Activated CD4-positive, alpha-beta T cell treated with anti-CD3 and anti-CD28 coated beads for 24 hours (primary cell): ENCODE measurements at places on chromosomes 16 and 17.
A peak's percentile ranks its signal among the peaks of the same experiment; 100 is the strongest.

- DNase-seq, result no peak
Measured at GRCh38 chr17:42809250-42809649, 10.6 kb downstream of the CNTD1 start.

DNA sequence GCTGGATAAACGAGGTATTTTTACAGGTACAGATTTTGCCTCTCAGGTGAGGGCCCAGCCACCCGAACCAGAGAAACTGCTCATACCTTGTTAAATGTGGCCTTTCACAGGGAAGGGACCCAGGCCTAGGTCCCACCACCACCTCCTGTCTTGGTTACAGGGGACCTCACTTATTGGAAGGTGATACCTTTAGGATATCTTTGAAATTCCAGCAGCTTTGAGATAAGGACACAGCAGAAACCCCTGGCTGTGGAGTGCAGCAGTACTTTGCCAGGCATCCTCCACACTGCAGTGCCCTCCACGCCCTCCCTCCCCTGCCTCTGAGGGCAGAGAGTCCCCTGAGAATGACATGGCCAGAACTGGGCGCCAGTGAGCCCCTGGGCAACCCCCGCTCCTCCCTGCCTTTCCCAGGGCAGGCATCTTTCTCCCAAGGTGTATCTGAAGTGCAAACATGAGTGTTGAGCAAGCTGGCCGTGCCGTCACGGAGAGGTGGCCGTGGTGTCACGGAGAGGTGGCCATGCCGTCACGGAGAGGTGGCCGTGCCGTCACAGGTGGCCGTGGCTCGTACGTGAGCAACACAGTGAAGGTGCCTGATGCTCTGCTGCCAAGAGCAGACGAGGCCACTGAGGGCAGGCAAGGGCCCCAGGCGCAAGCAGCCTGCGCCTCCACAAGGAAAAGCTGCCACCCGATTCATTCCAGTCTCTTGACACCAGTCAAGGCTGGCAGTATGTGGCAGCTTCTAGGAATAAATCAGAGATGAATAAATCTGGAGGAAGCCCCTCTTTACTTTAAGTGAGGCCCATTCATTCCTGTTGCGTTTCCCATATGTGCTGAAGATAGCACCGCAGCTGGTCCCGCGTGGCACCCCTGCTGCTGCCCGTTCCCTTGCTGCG is 134.5 kb upstream of the CHMP6 start:
- DNase-seq, result no peak

DNA sequence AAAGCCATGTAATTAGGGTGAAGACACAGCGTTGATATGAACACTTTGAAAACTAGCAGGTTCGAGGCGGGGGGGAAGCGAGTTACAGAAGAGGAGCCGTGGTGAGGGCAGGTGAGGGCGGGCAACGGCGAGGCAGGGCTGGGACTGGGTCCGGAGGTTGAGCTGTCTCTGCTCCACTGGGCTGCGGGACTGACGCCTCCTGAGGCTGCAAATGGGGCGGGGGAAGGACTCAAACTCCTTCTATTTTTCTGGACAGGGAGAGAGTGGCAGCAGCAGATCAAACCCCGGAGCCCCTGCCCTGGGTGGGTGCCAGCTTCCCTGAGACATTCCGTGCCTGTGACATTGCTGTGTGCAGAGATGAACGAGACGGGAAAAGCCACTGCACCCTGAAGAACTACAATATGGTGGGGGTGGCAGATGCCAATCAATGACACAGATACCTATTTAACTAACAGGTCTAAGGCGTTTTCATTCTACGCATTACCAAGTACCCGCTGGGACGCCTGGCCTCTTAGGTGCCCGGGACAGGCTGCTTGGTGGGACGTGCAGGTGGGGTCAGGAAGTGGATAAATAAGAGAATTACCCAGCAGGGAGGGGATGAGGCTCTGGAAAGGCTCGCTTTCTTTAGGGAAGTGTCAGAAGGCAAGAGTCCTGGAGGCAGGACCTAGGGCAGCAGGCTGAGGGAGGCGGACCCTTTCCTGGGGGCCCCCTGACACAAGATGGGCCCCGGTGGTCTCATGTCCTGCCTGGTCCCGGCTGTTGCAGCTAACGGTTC is 30.4 kb downstream of the RPH3AL start:
- no peak for DNase-seq

- DNase-seq, result no peak
Measured at GRCh38 chr16:72789921-72790320, 258.0 kb downstream of the ZFHX3 start.

DNA sequence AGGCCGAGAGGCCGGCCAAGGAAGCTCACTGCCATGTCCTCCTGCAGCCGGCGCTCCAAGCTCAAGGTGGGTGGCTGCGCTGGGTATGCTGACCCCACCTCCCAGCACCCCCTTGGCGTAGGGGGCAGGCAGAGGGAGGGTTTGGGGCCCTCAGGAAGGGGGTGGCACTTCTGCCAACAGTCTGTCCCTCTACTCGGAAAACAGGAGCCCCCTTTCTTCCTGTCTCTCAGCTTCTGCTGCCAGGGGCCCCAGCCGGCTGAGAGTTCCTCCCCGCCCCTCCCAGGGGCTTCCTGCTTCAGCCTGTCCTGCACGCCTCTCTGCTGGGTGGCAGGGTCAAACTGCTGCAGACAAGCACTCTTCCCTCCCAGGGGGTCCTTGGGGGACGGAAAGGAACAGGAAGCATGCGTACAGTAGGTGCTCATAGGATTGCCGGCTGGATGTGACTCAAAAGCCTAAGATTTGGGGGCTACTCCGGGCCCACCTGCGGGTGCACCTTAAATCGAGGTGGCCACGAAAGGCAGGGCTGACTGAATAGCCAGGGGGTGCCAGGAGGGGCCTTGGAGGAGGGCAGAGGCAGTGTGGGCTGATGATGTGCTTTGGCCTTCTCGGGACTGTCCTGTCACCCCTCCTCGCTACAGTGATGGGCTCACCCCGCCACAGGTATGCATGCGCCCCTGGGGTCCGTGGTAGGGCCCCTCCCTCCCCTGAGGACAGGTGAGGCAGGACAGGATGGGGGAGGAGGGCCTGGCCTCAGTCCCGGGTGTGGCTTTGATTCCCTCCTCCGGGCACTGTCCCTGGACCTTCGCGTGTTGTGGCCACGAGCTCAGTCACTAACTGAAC is 4.0 kb downstream of the CBX2 start:
- DNase-seq, result no peak

DNA sequence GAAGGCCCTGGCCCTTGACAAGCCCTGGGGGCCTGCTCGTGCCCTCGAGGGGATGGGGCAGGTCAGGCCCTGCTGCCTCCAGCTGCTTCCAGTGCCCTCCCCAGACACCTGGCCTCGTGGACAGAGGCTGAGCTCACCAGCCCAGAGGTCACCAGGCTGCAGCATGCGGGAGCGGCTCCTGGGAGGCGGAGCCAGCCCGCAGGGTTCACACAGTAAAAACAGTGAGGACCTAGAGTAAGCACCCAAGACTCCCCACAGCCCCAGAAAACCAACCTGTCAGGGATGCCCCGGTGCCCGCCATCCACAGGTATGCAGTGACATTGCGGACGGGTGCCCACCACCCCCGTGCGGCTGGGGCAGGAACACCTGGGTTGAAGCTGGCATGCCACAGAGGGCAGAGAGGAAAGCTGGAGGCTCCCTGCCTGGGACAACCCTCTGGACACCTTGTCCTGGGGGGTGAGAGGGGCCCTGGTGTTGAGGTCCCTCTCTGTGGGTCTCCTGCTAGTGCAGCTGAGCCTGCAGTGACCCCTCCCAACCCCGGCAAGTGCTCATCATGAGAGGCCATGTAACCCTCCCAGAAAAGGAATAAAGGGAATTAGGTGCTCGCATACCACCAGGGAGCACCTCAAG is 62.1 kb downstream of the LMF1 start:
- no peak for DNase-seq

DNA sequence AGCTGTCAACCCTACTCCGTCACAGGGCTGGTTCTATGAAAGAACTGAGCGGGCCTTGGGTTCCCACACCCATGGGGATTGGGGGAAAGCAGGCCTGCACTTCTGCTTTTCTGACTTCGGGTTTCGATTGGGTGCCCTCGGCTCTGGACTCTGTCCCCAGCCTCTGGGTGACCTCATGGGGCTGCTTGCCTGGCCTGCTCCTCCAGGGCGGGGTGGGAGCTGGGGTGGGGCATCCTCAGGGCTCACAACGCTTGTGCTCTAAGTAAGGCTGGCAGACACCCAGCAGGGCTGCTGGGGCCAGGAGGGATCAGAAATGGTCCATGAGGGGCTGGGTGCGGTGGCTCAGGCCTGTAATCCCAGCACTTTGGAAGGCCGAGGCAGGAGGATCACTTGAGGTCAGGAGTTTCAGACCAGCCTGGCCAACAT is 19.2 kb downstream of the ARHGAP27 start:
- DNase-seq, result no peak

DNA sequence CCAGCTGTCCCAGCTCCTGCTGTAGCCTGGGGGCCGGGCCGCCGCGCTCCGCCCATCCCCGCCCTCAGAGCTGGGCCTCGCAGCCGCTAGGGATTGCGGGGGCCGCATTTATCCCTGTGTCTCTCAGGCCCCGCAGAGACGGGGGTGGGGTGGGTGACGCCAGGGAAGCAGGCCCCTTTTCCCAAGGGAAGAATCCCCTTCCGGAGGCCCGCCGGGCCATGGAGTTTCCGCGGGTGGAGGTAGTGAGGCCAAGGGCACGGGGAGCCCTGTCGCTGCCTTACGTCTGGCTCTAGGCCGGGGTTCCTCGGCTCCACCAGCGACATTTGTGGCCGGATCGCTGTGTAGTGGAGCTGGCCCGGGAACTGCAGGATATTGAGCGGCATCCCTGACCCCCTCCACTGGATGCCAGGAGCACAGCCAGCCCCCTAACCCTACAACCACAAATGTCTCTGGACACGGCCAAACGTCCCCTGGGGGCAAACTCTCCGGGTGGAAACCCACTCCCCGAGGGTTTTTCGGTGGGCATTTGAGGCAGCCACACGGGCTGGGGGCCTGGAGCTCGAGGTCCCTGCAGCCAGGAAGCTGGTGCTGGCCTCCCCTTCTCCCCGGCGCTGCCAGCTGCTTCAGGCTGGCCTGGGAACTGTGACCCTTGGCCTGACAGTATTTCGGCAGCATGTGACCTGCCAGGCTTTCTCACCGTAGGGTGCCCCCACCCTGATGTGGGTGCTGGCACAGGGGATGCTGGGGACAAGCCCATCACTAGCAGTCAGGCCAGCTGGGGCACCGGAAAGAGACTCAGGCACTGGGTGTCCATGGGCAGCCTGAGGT is 12.0 kb upstream of the CD300A start:
- no peak for DNase-seq

DNA sequence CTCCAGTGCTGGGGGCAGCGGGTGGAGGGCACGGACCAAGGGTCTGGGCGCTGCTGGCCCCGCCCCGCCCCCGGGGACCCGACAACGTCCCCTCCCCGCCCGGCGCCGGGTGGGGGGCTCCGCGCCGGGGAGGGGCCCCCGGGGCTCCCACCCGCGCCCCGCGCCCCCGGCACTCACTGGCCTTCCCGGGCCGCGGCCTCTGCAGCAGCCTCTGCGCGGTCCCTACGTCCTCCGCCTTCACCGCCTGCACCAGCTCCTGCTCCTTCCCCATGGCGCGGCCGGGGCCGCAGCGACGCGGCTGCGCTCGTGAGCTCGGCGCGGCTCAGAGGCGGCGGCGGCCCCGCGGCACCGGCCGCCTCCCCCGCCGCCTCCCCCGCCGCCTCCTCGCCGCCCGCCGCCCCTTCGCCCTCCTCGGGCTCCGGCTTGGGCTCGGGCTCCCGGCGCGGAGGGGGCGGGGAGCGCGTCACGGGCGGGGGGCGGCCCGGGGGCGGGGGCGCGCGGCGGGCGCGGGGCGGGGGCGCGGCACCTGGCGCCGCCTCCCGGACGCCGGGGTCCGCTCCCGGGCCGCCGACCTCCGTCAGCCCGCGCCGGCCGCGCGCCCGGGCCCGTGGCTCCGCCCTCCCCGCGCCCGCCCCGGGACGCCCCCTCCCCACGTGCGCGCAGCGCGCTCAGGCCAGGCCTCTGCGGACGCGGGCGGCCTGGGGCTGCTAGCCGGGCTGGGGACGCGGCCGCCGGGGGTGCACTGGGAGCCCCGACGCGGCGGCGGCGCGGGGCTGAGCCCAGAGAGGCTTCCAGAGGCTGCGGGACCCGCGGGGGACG is at the start of gene CASKIN1:
Gene CASKIN1, minus strand, starts transcription at position 444 of the 819 bp plus-strand sequence. Its CDS starts 173 bp downstream, at position 271.
- DNase-seq, result no peak

DNA sequence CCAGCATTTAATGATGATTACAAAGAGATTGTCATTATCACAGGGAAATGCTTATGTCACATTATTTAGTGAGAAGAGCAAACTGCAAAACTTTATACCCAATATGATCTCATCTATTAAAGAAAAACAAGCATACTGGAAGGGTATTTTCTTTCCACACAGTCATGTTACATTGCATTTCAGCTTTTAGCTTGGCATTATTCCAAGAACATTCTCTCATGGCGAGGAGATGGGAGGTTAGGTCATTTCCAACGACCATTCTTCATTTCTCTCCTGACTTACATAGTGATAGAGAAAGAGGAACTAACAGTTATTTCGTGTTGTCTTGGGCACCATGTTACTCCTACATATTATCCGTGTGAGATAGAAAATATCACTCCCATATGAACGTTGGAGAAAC is 309.4 kb upstream of the XYLT1 start:
- no peak for DNase-seq

GRCh38 chr17:70405492-70406220 is 236.3 kb downstream of the KCNJ2 start:
- DNase-seq, result no peak

DNA sequence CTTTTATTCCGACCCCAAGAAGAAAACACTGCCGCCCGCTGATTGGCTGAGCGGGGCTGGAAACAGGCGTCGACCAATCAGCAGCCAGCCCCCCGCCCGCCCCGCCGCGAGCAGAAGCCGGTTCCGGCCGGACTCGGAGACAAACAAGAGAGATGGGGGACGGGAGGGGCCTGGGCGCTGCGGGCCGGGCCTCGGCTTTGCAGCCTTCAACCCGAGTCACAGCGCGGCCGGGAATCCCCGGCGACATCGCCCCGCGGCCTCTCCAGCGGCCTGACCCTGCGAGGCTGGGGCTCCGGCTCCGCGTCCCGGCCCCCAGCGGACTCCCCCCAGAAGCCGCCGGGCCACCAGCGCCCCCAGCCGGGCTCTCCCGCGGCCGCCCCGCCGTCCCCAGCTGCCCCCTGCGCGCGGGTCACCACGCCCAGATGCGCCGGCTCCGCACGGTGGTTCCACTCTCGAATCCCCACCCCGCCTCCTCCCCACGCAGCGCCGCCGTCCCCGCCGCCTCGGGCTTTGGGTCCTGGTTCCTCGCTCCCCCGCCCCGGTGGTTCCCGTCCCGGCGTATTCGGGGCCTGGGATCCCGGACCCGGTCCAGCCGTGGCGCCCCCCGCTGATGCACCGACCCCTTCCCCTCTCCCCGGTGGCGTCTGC is 346 bp upstream of the SLC43A2 start:
- DNase-seq, result peak; percentile 82

DNA sequence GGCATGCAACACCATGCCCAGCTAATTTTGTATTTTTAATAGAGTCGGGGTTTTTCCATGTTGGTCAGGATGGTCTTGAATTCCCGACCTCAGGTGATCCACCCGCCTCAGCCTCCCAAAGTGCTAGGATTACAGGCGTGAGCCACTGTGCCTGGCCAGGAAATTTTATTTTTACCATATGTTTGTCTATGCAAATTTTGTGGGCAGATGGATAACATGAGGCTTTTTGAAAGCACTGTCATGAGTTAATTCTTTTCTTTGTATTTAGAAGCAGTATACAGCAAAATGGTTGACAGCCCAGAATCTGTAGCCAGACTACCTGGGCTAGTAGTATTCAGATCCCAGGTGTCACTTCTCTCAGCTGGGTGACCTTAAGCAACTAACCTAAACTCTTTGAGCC is 8.5 kb upstream of the KPNB1 start:
- DNase-seq, result no peak

GRCh38 chr17:76924345-76925342 is 56.4 kb downstream of the MGAT5B start:
- no peak for DNase-seq
